ENCODE measurements at places on chromosomes 1 and 21.

- DNase-seq: no peak
Measured at GRCh38 chr1:7489586-7489985, 281.5 kb upstream of the VAMP3 start.

DNA sequence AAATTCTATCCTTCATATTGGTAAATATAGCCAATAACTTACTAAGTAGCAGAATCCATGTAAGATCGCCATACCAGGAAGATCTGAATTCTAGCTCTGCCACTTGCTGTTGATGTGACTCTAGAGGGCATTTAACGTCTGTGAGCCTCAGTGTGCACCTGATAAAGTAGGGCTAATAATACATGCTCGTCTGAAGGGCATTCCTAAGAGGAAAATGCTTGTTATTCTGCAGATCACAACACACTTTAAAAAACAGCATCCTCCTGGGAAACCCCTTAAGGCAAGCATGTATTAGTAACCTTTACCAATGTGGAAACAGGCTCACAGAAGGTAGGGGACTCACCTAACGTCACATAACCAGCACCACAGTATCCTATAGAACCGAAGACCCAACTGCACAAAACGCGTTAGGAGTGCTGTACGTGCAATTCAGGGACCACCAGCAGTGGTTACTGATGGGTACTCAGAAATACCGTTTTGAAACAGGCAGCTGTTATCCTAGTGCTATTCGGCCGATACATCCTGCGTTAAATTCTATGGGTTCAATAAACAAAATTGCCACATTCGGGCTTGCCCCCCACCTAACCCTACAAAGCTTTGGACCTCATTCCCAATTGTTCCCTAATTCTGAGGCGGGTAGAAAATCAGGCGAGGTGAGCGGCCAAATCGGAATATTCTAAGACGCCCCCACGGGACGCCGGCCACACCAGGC is 758 bp downstream of the DEPDC1 start:
- peak; percentile 7 for DNase-seq

DNA sequence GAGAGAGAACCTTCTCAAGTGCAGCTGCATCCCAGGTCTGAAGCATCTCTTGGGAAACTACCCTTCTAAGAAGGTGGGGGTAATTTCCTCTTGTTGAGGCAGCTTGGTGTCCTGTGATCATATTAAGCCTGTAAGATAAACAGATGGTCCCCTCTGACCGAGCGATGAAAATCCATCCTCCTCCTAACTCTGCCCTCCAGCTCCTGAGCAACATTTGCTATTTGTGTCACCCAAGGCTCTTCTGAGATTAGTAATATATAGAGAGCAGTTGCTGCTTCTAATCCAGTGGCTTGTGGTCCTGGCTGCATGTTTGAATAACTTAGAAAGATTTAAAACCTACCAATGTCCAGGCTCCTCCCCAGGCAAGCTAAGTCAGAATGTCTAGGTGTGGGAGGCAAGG is 123.7 kb downstream of the DISC1 start:
- DNase-seq: no peak

DNA sequence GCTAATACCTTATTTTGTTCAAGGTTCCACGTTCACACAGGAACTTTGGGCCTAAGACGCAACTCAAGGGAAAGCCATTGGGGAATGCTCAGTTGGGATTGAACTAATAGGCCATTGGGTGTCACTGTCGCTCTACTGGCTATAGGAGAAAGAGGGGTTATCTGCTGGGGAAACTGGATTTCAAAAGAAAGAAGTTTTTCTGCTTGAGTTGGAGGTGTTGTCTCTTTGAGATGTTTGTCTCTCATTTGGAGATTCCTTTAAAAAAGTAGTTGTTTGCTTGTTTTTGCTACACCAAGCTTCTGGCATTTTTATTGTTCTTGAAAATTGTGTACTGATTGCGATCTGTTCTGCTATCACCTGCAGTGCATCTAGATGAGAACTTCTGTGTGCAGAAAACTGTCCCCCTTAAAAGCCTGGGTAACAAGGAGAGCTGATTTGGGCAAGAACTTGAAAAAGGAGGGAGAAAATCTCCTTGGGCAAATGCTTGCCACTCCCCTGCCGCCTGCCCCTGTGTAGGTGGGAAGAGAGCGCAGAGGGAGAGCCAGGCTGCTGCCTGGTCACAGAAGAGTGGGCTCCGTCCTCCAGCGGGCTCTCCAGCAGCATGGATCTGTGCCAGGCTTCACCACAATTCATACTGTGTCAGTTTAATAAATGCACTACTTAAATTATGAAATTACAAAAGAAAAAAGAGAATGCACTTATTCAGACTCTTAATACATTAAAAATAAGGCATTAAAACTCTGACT is 39.9 kb downstream of the PEX14 start:
- DNase-seq: peak; percentile 41

DNA sequence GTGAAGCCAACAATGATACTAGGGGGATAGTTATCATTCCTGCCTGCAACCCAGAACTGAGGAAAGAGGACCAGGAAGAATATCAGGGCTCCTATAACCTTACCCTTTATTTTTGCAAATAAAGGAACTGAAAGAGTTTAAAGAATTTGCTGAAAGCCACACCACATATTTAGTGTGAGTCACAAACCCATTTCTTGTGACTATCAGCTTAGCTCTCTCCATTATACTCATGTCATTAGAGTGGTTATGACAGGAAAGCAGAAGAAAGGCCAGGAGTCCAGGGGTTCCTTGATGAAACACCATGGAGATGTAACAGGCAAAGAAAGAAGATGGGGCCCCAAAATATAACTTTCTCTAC is 141.1 kb upstream of the SAMSN1 start:
- DNase-seq: no peak

Measured in A549 (cell line).